ENCODE measurements at places on chromosomes 7 and 10.

DNA sequence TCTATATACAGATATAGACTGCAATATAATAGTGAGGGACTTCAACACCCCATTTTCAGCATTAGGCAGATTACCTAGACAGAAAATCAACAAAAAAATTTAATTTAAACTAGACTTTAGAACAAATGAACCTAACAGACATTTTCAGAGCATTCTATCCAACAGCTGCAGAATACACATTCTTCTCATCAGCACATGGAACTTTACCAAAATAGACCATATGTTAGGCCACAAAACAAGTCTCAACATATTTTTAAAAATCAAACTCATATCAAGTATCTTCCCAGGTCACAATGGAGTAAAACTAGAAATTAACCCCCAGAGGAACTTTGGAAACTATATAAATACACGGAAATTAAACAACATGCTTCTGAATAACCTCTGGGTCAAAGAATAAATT, 169.6 kb downstream of the MTERF1 start:
- peak; percentile 22 for DNase-seq

GRCh38 chr10:89357975-89358374, 19.9 kb upstream of the IFIT1B start:
- no peak for DNase-seq

GRCh38 chr7:132102942-132103341, 473.3 kb downstream of the PLXNA4 start:
- DNase-seq, result no peak

DNA sequence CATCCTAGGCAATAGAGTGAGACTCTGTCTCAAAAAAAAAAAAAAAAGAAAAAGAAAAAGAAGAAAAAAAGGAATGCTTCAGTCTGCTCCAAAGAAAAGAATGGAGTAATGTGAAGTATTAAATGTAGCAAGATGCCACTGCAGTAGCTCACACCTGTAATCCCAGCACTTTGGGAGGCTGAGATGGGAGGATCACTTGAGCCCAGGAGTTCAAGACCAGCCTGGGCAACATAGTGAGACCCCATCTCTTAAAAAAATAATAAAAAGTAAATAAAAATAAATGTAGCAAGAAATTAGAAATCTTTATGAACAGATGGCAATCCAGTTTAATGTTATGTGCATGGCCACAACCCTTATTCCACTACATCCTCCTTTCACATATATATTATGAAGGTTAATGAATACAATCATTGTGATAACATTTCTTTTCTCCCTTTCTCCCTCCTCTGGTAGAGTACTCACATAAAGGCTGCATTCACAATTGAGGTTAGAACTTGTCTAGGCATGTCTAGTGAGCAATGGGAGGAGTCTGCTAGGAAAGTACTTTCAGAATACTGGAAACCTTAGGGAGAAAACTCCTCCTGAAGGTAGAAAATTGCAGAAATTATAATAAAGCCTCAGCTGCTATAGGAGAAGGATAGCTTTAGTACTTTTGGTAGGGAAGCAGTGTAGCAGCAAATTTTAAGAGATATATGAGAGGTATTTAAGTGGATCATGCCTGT, 20.4 kb downstream of the KLLN start:
- peak; percentile 86 for DNase-seq

- DNase-seq, result no peak
Measured at GRCh38 chr7:79334841-79335240, 118.6 kb downstream of the MAGI2 start.

DNA sequence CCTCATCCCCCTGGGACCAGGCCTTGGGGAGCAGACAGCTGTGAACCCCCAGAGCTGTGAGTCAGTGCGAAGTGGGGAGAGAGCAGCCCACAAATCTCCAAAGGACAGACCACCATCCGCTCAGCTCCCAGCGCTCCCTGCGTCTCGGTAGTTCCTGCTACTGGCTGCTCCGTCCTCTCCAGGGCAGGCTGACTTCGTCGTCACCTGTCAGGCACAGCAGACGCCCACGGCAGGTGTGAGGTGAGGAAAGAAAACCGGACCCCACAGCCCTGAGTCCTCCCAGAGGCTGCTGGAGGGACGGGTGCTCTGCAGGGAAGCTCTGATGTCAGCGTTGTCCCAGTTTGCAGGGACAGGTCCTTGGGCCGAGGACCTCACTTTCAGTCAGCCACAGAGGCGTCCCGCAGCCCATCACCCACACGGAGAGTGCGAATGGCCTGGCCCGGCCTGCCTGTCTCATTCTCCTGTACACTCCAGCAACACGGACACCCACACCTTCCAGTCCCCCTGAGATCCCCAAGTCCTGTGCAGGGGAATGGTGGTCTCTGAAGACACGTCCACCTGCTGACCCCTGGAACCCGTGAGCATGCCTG, 95.2 kb downstream of the DNAJB6 start:
- no peak for DNase-seq

All from fibroblast of the aortic adventitia (primary cell).